Sigmoid colon (tissue), 7 donors: ENCODE measurements at places on chromosomes 6 and 20.

GRCh38 chr20:25196786-25197120 is 1.2 kb downstream of the ENTPD6 start:
- H3K27ac ChIP-seq = peak overlapping the region; percentile 91
- H3K4me1 ChIP-seq = peaks cover 40% of the 10 kb centered on the region
- H3K27me3 ChIP-seq = no peaks in the 10 kb centered on the region
- H3K4me3 ChIP-seq = peak overlapping the region; percentile 95
- DNase-seq = no peak

DNA sequence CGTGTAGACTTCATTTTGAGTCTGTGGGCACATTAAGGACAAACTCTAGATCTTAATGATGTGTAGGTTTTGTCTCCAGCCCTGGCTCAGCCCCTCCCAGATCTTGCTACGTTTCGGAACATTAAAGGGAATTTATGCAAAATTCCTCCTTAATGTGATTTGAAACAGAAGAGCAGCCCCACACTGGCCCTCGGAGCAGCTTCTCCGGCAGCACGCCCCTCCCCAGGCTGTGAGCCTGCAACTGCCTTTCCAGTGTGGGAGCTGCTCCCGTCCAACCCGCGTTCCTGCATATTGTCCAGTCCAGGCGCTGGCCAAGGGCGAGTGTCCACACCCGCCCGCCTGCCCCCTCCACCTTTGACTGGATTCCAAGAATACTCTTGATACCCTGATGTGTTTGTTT is 257.2 kb downstream of the TAF4 start:
- no peaks in the 10 kb centered on the region for H3K36me3 ChIP-seq
- no peak for DNase-seq
- peaks cover 7% of the 10 kb centered on the region for H3K4me1 ChIP-seq
- peaks cover 4% of the 10 kb centered on the region for H3K27me3 ChIP-seq
- H3K4me3 ChIP-seq = no peak overlapping the region

DNA sequence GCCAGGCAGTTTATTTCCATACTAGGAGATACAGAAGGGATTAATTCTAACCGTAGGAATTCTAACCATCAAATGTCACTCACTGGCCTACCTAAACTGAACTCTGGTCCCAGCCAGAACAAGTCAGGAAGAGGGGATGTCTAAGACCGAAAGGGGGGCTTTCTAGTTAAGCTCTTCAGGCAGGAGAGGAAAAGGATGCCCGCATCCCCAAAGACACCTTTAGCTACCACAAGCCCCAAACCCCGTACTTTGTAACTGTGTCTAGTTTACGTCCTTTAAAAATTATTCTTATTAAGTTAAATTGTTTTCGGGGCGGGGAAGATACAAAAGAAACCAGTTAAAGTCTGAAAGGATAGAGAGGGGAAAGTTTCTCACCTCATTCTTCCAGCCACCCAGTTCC is 1.2 kb upstream of the ZNF76 start:
- no peaks in the 10 kb centered on the region for H3K27me3 ChIP-seq
- peak overlapping the region; percentile 89 for H3K4me3 ChIP-seq
- H3K4me1 ChIP-seq = peaks cover 26% of the 10 kb centered on the region
- DNase-seq = no peak
- H3K36me3 ChIP-seq = no peaks in the 10 kb centered on the region

GRCh38 chr6:107061125-107062020 is 33.4 kb downstream of the MTRES1 start:
- no peaks in the 10 kb centered on the region for H3K36me3 ChIP-seq
- H3K27me3 ChIP-seq = no peaks in the 10 kb centered on the region
- H3K27ac ChIP-seq = no peak overlapping the region
- no peaks in the 10 kb centered on the region for H3K4me1 ChIP-seq
- no peak for DNase-seq
- H3K4me3 ChIP-seq = no peak overlapping the region
